Right lung (tissue), 10 donors: ENCODE measurements at places on chromosomes 1 and 21. TPM values are rescaled to one million over a fixed set of nuclear protein-coding genes. Genes with fewer than 3 reads are reported as not detected.

- DNase-seq: no peak
These were observed 127.9 kb upstream of the SLC45A1 start for GRCh38 chr1:8189931-8190483.

DNA sequence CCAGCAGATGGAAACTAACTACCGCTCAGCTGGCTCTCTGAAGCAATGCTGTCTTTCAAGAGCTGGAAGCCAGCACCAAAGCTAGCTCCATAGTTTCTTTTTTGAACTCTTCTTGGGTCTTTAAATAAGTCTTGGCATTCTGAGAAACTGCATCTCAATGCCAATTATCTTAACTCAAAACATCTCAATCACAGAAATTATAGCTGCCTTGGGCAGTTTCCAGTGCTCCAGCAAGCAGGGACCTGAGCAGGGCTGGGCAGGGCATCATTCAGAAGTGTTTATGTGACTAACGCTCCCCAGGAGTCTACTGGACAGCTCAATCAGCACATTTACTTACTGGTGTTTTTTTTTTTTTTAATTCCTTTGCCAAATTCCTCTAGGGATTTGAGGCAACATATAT, 18.3 kb upstream of the PADI4 start:
- no peak for DNase-seq

Gene PLEKHN1
- 0.45 TPM for polyA plus RNA-seq

Gene PAPPA2
- 0.22 TPM for polyA plus RNA-seq

Gene MYOG
- 20.2 TPM for polyA plus RNA-seq
